ENCODE measurements at places on chromosomes 5 and 9. TPM values are rescaled to one million over a fixed set of nuclear protein-coding genes. Genes with fewer than 3 reads are reported as not detected.

CETN3 gene
- total RNA-seq = 25.6 TPM

NME5 gene
- total RNA-seq = 14.7 TPM

PLPP7 gene
- 6.6 TPM for total RNA-seq

GCNT1 gene
- 4.2 TPM for total RNA-seq

RXRA gene
- total RNA-seq = 5.7 TPM

GLDC gene
- total RNA-seq = 30.3 TPM

TYRP1 gene
- total RNA-seq = 4.0 TPM

ACOT12 gene
- total RNA-seq = 2.4 TPM

MORN5 gene
- total RNA-seq = 1.5 TPM

SHB gene
- 12.2 TPM for total RNA-seq

CEP120 gene
- 34.8 TPM for total RNA-seq

MRPL50 gene
- total RNA-seq = 34.2 TPM

MVB12B gene
- total RNA-seq = 41.7 TPM

FBN2 gene
- 20.1 TPM for total RNA-seq

SPINK7 gene
- not detected for total RNA-seq

NKD2 gene
- total RNA-seq = 8.0 TPM

NIM1K gene
- total RNA-seq = 6.3 TPM

PJA2 gene
- total RNA-seq = 153 TPM

TCF7 gene
- 1.5 TPM for total RNA-seq

BTNL3 gene
- 0.09 TPM for total RNA-seq

AQP7 gene
- total RNA-seq = 0.54 TPM

PRR16 gene
- total RNA-seq = 1.6 TPM

FOXI1 gene
- total RNA-seq = not detected

C5orf58 gene
- total RNA-seq = not detected

DIPK1B gene
- 24.1 TPM for total RNA-seq

FUT7 gene
- total RNA-seq = 0.09 TPM

ARHGEF37 gene
- 4.6 TPM for total RNA-seq

DCAF12 gene
- total RNA-seq = 26.3 TPM

OLFML2A gene
- total RNA-seq = 5.4 TPM

FRMD3 gene
- 11.3 TPM for total RNA-seq

SKP1 gene
- 167 TPM for total RNA-seq

NR5A1 gene
- not detected for total RNA-seq

FANCG gene
- total RNA-seq = 39.7 TPM

CRAT gene
- 16.8 TPM for total RNA-seq

SPINK13 gene
- not detected for total RNA-seq

TAF11L5 gene
- not detected for total RNA-seq

LRRC26 gene
- 0.91 TPM for total RNA-seq

JAKMIP2 gene
- 33.2 TPM for total RNA-seq

SEMA6A gene
- total RNA-seq = 181 TPM

ZNF367 gene
- 8.3 TPM for total RNA-seq

CLIC3 gene
- total RNA-seq = not detected

GABRA1 gene
- 34.5 TPM for total RNA-seq

RMRP gene
- total RNA-seq = 172,488 TPM

LVRN gene
- 3.1 TPM for total RNA-seq

SLC46A2 gene
- total RNA-seq = 0.73 TPM

SLC6A19 gene
- 0.09 TPM for total RNA-seq

SLC1A3 gene
- total RNA-seq = 562 TPM

PCDHGA8 gene
- 20.9 TPM for total RNA-seq

PCDHGA7 gene
- total RNA-seq = 20.0 TPM

RNF208 gene
- 0.73 TPM for total RNA-seq

ARL14EPL gene
- not detected for total RNA-seq

All from cerebellum (tissue), 4 donors.